ENCODE measurements at places on chromosomes 7 and 10.

DNA sequence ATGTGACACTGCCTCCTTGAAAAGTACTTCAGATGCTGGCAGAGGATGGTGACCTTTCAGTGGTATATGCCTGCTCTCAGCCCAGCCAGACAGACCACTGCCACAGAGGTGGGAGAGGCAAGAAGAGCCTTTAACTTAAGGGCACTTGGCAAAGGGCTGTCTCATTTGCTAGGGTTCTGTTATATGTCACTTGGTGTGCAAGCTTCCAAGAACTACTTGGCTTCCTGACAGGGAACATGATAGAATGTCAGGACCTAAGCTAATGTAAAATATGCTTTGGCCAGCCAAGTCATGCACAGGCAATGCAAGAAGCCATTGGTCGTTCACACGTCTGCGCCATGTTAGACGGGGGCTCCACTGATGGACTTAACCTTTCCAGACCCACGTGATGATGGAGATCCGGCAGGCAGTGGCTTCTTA lies 54.7 kb downstream of the RBM20 start:
- H3K4me3 ChIP-seq: no peak overlapping the region
- H3K36me3 ChIP-seq: no peaks in the 10 kb centered on the region
- no peaks in the 10 kb centered on the region for H3K4me1 ChIP-seq
- no peak for DNase-seq
- H3K27me3 ChIP-seq: peaks cover 9% of the 10 kb centered on the region

DNA sequence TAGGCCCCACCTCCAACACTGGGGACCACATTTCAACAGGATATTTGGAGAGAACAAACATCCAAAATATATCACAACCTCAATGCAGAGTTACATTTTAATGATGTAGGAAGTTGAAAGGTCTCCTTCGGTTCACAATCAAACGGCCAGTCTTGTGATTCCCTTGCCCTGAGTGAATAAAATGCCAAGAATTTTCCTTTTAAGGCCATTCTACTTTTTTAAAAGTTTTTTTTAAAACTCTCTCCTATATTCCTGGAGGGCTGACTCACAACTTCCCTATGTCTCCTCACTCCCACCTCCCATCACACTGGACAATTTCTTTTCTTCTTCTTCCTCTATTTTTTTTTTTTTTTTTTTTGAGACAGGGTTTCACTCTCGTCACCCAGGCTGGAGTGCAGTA lies 693.6 kb upstream of the AUTS2 start:
- DNase-seq: no peak
- no peaks in the 10 kb centered on the region for H3K4me1 ChIP-seq
- no peak overlapping the region for H3K4me3 ChIP-seq
- no peak overlapping the region for H3K27ac ChIP-seq

DNA sequence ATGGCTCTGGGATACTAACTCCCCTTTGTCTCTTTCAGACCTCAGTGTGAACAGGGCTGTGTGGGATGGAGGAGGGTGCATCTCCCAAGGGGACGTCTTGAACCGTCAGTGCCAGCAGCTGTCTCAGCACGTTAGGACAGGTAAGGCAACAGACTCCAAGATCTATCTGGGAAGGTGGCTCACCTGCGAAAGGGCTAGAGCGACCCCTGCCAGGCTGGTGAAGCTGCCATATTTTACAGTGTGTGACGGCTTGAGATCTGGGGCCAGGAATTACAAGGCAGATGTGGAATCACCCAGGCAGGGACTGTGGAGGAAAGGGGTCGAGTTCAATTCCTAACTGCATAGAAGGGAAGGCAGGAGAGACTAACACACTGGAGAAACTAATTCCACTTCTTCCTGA lies 11.2 kb downstream of the MUC17 start:
- no peak for DNase-seq
- peaks cover 4% of the 10 kb centered on the region for H3K27me3 ChIP-seq
- no peak overlapping the region for H3K27ac ChIP-seq
- no peak overlapping the region for H3K4me3 ChIP-seq
- H3K36me3 ChIP-seq: no peaks in the 10 kb centered on the region

DNA sequence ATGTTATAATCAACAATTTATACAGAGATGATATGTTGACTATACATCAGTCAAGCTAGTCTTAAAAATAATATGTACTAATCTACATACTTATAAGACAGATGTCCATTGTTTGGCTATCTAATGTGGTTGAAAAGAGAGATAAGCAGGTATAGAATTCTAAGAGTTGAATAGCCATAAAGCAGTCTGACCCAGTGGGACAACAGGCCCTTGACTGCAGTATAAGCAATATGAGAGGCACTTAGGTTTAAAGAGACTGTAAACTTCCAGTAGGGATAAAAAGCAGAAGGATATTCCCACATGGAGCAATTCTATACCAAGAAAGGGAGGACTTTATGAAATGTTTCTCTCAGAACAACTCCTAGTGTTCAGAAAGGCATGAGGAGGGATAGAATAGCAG lies 139.3 kb downstream of the ELAPOR2 start:
- no peak for DNase-seq
- H3K4me3 ChIP-seq: no peak overlapping the region
- H3K4me1 ChIP-seq: no peaks in the 10 kb centered on the region
- no peaks in the 10 kb centered on the region for H3K36me3 ChIP-seq
- H3K27me3 ChIP-seq: peaks cover 2% of the 10 kb centered on the region
- no peak overlapping the region for H3K27ac ChIP-seq

- no peak overlapping the region for H3K27ac ChIP-seq
- H3K4me1 ChIP-seq: no peaks in the 10 kb centered on the region
- no peak for DNase-seq
- H3K27me3 ChIP-seq: peaks cover 1% of the 10 kb centered on the region
- H3K4me3 ChIP-seq: no peak overlapping the region
These were observed 371.0 kb downstream of the DPP6 start for GRCh38 chr7:154423231-154423630.

- no peaks in the 10 kb centered on the region for H3K27me3 ChIP-seq
- DNase-seq: no peak
- no peaks in the 10 kb centered on the region for H3K4me1 ChIP-seq
- H3K36me3 ChIP-seq: no peaks in the 10 kb centered on the region
- H3K4me3 ChIP-seq: no peak overlapping the region
- H3K27ac ChIP-seq: no peak overlapping the region
These were observed 1023.2 kb downstream of the LRMDA start for GRCh38 chr10:76454506-76455140.

DNA sequence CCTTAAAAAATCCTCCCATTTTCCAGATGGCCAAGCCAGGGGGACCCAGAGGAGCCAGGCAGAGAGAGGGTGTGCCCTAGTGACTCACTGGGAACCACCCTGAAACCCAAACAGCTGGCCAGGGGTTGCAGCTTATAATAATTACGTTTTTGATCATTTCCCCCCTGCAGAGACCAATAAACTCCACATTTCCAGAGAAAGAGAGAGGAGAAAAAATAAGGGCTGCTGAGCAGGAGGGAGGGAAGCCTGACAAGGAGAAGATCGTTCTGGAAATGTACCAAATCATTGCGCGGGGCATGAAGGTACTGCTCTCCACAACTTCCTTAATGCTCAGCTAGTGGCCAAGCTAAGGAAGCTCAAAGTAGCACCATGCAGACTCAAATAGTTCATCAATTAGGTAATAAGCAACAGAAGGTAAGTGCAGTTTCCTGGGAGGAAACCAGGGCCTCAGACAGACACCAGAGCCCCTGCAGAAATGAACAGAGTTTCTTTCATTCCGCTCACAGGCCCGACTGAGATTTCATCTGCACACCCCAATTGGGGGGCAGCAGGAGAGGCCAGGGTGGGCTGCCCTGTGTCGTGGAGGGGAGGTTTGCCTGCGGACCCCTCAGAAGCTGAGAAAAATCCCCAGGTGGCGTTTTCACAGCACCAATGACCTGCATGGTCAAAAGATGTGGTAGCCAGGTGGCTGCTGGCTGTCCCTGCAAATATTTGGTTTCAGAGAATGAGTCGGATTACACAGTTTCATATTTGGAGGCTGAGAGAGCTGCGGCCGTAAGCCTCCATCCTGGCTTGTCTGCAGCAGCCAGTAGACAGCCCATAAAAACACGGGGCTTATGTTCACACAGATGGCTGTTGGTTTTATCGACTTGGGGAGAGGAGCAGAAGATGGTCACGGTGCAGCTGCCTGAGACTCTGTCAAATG lies 153.2 kb upstream of the LYZL2 start:
- no peak for DNase-seq
- H3K36me3 ChIP-seq: no peaks in the 10 kb centered on the region
- no peak overlapping the region for H3K4me3 ChIP-seq
- H3K27ac ChIP-seq: no peak overlapping the region
- no peaks in the 10 kb centered on the region for H3K27me3 ChIP-seq

DNA sequence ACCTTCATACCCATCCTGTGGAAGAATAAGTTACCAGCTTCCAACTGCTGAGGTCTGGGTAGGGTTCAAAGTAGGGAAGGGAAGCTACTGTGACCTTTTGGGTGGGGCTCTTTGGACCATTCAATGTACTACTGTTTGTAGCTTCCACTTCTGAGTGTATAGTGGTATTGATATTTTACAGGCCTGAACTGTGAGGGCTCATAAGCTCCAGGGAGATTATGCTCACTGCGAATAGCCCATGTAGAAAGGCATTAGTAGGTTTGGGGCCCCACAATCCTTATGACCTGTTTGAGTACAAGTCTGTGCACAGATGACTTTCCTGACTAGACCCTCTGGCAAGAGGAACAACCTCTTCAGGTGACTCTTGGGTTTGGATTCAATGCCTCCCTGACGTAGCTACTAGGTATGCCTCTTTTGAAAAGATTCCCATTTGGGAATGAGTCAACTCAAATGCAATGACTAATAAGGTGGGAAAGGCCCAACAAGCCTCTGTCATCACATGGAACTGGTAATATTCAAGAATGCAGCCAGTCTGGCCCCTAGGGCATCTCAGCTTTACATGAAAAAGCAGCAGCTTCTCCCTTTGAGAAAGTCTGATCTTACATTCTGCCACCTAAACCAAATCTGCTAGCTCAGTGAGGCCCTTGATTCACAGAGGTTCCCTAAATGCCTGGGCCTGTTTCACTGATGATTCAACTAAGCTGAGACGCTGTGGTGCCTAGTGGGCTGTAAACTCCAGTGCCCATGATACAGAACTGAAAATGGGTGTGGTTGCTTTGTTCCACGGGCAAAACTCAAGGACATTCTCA lies 79.8 kb downstream of the ABI1 start:
- no peak overlapping the region for H3K27ac ChIP-seq
- H3K4me1 ChIP-seq: peaks cover 98% of the 10 kb centered on the region
- H3K36me3 ChIP-seq: no peaks in the 10 kb centered on the region
- DNase-seq: no peak

DNA sequence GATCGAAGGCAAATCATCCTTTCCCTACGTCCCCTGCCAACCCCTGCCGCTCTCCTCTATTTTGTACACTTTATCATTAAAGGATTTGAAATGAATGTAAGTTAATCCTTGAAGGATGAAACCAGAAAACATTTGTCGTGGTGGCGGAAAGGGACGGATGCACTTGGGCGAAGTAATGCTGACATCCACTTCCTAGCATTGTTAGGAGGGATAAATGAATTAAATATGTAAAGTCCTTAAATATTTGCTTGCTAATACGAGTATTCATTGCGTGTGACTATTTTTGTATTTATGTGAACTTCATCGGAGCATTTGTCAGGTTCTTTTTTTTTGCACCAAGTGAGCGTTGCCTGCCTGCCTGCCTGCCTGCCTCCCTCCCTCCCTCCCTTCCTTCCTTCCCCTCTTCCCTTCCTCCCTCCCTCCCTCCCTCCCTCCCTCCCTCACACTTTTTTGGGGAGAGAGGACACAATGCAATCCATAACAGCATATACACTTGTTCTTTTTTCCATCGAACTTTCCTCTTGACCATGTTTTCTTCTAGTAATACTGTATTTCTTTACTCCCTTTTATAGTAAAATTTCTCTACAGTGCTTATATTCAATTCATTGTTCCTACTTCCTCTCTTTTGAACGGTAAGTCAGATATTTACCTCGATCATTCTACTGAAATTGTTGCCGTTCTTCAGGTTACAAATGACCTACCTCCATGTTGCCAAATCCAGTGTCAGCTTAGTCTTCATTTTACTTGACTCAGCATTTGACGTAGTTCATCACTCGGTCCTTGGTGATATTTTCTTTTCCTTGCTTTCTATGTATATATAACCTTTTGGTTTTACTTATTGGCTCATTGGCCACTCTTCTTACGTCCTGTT lies 831 bp downstream of the CCDC7 start:
- H3K27ac ChIP-seq: peak overlapping the region; percentile 93
- peaks cover 7% of the 10 kb centered on the region for H3K27me3 ChIP-seq
- peak; percentile 10 for DNase-seq
- H3K4me3 ChIP-seq: peak overlapping the region; percentile 91
- peaks cover 2% of the 10 kb centered on the region for H3K36me3 ChIP-seq

- H3K4me3 ChIP-seq: peak overlapping the region; percentile 4
- H3K27me3 ChIP-seq: no peaks in the 10 kb centered on the region
- no peak for DNase-seq
- no peak overlapping the region for H3K27ac ChIP-seq
These were observed 148.0 kb downstream of the BICC1 start for GRCh38 chr10:58660575-58661255.

- H3K27ac ChIP-seq: no peak overlapping the region
- no peaks in the 10 kb centered on the region for H3K36me3 ChIP-seq
- no peaks in the 10 kb centered on the region for H3K4me1 ChIP-seq
- no peak for DNase-seq
- no peak overlapping the region for H3K4me3 ChIP-seq
These were observed 87.0 kb upstream of the SDK1 start for GRCh38 chr7:3214090-3214413.

DNA sequence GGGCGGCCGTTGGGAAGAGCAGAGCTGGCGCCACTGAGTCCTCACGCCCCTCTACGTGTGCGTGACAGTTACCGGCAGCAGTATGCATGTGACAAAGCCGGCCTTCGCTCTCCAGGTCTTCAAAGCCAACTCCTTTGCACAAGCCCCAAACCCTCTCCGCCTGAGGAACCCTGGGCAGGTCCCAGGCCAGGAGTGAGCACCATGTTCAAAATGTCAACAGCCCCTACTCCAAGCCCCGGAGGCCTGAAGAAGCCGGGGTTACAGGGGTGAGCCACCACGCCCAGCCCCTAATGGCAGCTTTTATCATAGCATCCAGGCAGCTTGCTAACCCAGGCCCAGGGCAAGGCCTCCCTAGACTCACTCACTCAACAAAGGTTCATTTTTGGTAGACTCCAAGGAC lies 70.8 kb downstream of the OAT start:
- no peak overlapping the region for H3K4me3 ChIP-seq
- no peaks in the 10 kb centered on the region for H3K4me1 ChIP-seq
- H3K27ac ChIP-seq: no peak overlapping the region
- no peak for DNase-seq

- H3K27me3 ChIP-seq: peaks cover 8% of the 10 kb centered on the region
- no peak overlapping the region for H3K27ac ChIP-seq
- H3K4me1 ChIP-seq: no peaks in the 10 kb centered on the region
These were observed 68.2 kb upstream of the C10orf120 start for GRCh38 chr10:122767621-122768388.

GRCh38 chr10:97791824-97792721 lies 20.3 kb upstream of the SFRP5 start:
- H3K27ac ChIP-seq: no peak overlapping the region
- no peak overlapping the region for H3K4me3 ChIP-seq
- H3K36me3 ChIP-seq: no peaks in the 10 kb centered on the region
- H3K27me3 ChIP-seq: peaks cover 7% of the 10 kb centered on the region

- H3K27ac ChIP-seq: no peak overlapping the region
- no peaks in the 10 kb centered on the region for H3K36me3 ChIP-seq
- DNase-seq: no peak
- H3K4me3 ChIP-seq: no peak overlapping the region
These were observed 20.7 kb downstream of the ANTXRL start for GRCh38 chr10:46307281-46308112.

GRCh38 chr7:117872561-117873309 lies 506 bp downstream of the CTTNBP2 start:
- peak overlapping the region; percentile 51 for H3K4me3 ChIP-seq
- peaks cover 12% of the 10 kb centered on the region for H3K36me3 ChIP-seq
- no peak overlapping the region for H3K27ac ChIP-seq
- H3K27me3 ChIP-seq: peaks cover 29% of the 10 kb centered on the region
- DNase-seq: no peak
